ENCODE measurements at places on chromosomes 1 and 21. TPM values are rescaled to one million over a fixed set of nuclear protein-coding genes. Genes with fewer than 3 reads are reported as not detected.

Gene IFNLR1
- total RNA-seq: 1.6 TPM

Gene CD34
- not detected for total RNA-seq

Gene GPA33
- total RNA-seq: 3.4 TPM

Gene AK5
- 0.93 TPM for total RNA-seq

Gene VHLL
- not detected for total RNA-seq

Gene NBL1
- 32.8 TPM for total RNA-seq

Gene SH3D21
- total RNA-seq: 7.2 TPM

Gene PLA2G4A
- total RNA-seq: not detected

Gene C1QC
- not detected for total RNA-seq

Gene NBPF6
- 0.39 TPM for total RNA-seq

Gene CALML6
- total RNA-seq: not detected

Gene OXCT2
- 0.22 TPM for total RNA-seq

Gene SYCP1
- not detected for total RNA-seq

Gene CFHR1
- not detected for total RNA-seq

Gene CD48
- 228 TPM for total RNA-seq

Gene UBE2U
- not detected for total RNA-seq

Gene DPT
- not detected for total RNA-seq

Gene KCNJ10
- not detected for total RNA-seq

Gene CELA3A
- not detected for total RNA-seq

Gene RPE65
- total RNA-seq: not detected

Gene RAB3GAP2
- total RNA-seq: 49.1 TPM

Gene TMEM200B
- not detected for total RNA-seq

Gene CFHR2
- total RNA-seq: not detected

Gene GSTM1
- 72.8 TPM for total RNA-seq

Gene RGS4
- not detected for total RNA-seq

Gene PFKFB2
- total RNA-seq: 4.9 TPM

Gene NCAM2
- not detected for total RNA-seq

Gene C1QB
- total RNA-seq: not detected

Gene AVPR1B
- total RNA-seq: not detected

Gene SORT1
- total RNA-seq: 6.2 TPM

Gene PRAMEF10
- not detected for total RNA-seq

Gene RBP7
- not detected for total RNA-seq

Gene RGS2
- total RNA-seq: 3.6 TPM

Gene VAV3
- total RNA-seq: 2.0 TPM

Gene CRNN
- not detected for total RNA-seq

Gene VASH2
- 0.64 TPM for total RNA-seq

Gene TNFRSF25
- 162 TPM for total RNA-seq

Gene KRTAP21-2
- total RNA-seq: not detected

Gene UTS2
- not detected for total RNA-seq

Gene HJV
- not detected for total RNA-seq

Gene PLPPR4
- total RNA-seq: not detected

Gene ZNF678
- 4.4 TPM for total RNA-seq

Gene FCN3
- not detected for total RNA-seq

Gene HSD17B7
- total RNA-seq: 18.7 TPM

Gene LIN28A
- total RNA-seq: not detected

Gene S100A12
- not detected for total RNA-seq

Gene UQCRHL
- 1.4 TPM for total RNA-seq

Gene SKI
- 67.5 TPM for total RNA-seq

Data from T-helper 1 cell treated with Interleukin-12 subunit alpha and Interleukin-12 subunit beta and Interleukin-4 antibody, amounts not matched to agents 30 ng/mL and 1 ng/mL, for 36 hours (primary cell).